HuH-7 (cell line): ENCODE measurements at places on chromosomes 11 and 22.

DNA sequence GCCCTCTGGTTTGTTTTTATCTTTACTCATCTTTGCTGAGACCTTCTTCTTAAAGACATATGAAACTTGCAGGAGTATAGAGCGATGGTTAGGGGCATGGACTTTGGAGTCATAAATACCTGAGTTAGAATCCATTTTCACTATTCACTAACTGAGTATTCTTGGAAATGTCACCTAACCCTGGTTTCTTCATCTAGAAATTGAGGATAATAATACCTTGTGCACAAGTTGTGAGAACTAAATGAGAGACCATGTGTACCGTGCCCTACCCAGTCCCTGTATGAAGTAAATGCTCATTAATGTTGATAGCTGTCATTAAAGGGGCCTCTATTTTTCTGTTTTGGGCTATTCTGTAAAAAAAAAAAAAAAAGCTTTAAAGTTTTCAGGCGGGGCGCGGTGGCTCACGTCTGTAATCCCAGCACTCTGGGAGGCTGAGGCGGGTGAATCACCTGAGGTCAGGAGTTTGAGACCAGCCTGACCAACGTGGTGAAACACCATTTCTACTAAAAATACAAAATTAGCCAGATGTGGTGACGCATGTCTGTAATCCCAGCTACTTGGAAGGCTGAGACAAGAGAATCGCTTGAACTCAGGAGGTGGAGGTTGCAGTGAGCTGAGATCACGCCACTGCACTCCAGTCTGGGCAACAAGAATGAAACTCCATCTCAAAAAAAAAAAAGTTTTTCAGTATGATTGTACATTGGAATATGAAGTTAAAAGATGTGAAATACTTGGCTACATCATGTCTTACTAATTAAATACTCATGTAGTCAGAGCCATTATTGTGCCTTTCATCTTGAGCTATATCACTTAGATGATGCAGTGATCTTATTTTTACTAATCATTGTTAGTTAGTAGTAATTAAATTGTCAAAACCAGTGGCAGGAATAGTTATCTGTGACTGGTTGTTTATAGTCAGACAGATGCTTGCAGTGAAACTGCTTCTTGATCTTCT is 95.0 kb downstream of the AMOTL1 start:
- no peak for DNase-seq

DNA sequence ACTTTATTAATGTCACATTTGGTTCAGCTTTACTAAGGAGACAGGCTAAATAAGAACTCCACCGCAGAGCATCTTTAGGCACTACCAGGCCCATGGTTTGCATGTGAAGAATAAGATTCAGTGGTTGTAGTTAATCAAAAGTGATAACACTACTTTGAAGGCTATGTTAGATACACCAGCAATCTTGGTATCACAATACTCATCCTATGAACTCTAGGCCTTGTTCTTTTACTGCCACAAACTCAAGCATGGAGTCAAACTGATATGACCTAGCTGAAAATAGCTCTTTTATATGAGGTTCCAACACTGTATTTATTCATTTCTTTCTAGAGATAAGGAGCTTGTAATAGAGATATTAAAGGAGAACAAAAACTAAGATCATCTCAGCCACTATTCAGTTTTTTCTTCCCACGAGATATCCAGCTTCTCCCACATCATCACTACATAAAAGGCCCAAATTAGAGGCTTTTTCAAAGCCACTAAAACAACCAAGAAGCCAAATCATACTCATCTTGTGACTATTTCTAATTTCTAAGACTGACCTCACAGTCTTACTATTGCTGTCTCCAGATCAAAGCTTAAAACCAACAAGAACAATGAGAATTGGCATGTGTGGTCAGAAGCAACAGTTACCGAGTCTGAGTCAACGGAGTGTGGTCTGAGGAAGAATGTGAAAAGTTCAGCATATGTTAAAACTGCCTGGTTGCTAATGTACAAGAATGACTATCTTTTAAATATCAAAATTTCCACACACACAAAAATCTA is 25.1 kb upstream of the GUCY1A2 start:
- no peak for DNase-seq

- no peak for DNase-seq
These were observed 101.1 kb upstream of the FAT3 start for GRCh38 chr11:92123540-92123939.

DNA sequence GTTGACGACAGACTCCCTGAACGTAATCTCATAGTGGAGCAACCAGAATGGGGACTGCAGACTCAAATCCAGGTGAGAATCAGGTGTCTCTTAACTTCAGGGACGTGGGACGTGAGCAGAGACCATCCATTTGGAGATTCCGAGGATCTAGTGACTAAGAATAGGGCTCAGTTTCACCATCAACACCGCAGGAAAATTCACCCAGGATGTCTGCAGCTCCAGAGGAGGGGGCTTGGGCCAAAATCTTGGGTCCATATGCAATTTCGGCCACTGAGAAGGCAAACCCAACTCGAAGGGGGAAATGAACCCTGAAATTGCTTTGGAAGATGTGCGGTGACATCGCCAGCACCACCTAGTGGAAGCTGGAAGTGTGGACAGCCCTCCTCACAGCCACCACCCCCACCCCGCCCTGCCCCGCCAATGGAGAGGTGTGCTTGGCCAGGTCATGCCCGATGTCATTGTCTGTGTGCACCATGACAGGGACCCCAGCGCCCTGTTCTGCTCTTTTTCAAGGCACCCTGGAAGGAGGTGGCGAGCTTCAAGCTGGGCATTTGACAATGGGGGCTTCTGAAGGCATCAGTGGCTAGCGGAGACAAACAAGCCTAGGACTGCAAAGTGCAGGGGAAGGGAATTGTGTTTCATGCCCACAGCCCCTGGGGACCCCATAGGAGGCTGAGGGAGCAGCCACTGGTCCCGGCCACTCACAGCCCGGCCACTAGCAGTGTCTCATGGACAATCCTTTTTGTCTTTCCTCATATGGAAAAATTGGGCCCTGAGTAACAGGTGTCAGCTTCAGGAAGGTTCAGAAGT is 24.8 kb downstream of the APOL1 start:
- peak; percentile 84 for DNase-seq

- no peak for DNase-seq
These were observed 97.9 kb downstream of the RRAS2 start for GRCh38 chr11:14261066-14261465.
